Stimulated activated naive CD4-positive, alpha-beta T cell (primary cell): ENCODE measurements at places on chromosomes 2 and 18.
A peak's percentile ranks its signal among the peaks of the same experiment; 100 is the strongest.

DNA sequence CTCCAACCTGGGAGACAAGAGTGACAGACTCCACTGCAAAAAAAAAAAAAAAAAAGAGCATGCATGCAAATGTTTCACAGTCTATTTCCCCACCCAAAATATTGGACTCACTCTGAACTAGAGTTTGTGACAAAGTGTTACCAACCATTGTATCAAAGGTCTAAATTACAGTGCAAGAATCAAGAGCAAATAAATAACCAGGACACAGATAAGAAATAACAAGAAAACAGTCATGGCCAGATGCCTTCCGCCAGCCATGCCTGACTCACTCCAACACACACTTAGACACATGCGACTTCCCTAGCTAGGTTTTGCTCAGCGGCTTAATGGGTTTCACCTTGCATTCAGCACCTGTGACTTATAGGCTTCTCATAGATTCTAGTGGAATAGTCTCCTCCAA, 62.8 kb downstream of the CYB5A start:
- no peak for DNase-seq

- no peak for DNase-seq
Measured at GRCh38 chr2:142585785-142586184, 291.7 kb upstream of the KYNU start.

DNA sequence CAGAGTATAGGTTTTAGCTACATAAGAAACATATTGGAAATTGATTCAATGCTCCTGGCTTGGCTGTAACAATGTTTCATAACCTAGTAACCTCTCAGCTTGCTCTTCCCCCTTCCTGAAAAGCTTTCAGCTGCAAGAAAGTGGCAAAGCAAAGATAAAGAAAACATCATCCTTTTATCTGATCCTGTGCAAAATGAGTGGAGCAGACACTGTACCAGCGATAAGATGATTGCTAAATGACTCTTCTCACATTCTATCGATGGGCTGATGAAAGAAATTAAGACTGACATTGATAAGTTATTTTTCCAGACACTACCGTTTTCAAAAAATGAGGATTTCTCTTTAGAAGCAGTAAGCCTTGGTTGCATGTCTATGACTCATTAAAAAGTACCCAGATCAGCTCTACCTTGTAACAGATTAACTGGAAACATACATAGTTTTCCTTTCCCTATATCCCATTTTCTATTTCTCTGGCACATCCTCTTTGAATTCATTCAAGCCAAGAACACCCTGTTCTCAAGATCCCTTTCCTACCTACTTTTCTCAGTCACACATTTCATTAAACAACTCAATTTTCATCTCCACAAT, 87.1 kb upstream of the LYPD1 start:
- DNase-seq: no peak

DNA sequence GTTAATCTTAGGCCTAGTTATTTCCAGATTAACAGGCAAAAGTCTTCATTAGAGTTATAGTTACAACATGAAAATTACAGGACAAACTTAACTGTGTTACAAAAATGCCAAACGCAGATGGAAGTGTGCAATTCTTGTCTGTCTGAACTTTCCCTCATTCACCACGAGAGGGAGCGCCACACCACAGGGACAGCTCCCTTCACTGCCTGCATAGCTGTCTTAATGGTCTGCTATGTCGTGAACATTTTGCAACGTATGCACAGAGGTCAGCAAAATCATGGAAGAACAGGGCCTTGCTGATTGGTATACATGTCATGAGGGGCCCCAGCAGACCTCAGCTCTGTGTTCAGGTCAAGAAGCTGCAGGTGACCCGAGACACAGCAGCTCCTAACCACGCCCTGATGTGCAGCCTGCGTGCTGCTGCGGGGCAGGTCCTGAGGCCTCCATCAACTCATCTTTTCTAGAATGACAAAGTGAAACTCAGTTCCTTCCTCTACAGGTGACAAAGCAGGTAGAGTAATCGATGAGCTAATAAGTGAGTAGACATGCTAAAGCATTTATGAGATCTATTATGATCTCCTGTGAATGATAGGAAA, 78.8 kb upstream of the ATP8B1 start:
- DNase-seq: peak; percentile 3

DNA sequence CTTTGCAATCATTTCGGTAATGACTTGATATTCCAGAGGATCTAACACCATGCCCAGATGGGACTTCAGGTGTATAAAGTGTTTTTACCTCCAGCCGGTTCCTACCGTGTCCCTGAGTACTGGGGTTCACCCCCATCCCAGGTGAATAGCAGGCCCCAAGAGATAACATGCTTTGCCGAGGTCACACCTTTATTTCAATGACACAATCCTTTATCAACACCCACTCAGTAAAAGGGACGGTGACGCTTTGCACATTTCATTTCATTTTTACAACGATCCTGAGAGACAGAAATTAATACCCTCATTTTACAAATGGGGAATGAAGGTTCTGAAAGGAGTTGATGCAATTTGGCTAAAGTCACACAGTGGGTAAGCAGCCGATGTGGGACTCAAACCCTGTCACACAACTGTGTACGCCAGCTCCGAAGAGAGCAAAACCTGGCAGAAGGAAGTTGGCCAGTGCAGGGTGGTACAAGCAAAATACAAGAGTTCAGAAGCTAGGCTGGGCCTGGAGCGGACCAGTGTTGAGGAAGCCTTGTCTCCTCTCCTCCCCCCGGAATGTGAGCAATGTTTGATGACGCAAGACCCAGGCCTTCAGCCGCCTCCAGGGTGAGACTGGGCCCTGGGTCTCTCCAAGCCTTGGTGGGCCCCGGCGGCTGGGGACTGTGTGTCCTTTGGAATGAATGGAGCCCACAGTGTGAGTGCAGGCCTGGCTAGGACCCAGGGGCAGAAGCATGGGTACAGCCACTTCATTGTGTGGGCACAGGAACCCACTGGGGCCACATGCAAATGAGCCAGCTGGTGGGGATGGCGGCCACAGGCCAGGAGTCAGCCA, 139.6 kb upstream of the MYCN start:
- no peak for DNase-seq

DNA sequence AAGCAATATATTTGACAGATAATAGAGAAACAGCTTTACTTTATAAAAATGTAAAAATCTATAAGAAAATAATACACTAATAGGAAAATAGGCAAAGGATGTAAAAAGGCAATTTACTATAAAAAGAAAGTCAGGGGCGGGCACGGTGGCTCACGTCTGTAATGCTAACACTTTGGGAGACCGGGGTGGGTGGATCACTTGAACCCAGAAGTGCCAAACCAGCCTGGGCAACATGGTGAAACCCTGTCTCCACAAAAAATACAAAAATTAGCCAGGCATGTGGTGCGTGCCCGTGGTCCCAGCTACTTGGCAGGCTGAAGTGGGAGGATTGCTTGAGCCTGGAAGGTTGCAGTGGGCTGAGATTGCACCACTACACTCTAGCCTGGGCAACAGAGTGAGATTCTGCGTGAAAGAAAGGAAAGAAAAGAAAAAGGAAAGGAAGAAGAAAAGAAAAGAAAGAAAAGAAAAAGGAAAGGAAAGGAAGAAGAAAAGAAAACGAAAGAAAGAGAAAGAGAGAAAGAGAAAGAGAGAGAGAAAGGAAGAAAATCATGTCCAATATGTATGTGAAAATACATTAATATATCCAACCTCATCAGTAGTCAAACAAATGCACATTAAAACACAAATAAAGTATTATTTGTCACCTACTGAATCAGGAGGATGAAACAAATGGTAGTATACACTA, 65.1 kb downstream of the ADD2 start:
- no peak for DNase-seq

DNA sequence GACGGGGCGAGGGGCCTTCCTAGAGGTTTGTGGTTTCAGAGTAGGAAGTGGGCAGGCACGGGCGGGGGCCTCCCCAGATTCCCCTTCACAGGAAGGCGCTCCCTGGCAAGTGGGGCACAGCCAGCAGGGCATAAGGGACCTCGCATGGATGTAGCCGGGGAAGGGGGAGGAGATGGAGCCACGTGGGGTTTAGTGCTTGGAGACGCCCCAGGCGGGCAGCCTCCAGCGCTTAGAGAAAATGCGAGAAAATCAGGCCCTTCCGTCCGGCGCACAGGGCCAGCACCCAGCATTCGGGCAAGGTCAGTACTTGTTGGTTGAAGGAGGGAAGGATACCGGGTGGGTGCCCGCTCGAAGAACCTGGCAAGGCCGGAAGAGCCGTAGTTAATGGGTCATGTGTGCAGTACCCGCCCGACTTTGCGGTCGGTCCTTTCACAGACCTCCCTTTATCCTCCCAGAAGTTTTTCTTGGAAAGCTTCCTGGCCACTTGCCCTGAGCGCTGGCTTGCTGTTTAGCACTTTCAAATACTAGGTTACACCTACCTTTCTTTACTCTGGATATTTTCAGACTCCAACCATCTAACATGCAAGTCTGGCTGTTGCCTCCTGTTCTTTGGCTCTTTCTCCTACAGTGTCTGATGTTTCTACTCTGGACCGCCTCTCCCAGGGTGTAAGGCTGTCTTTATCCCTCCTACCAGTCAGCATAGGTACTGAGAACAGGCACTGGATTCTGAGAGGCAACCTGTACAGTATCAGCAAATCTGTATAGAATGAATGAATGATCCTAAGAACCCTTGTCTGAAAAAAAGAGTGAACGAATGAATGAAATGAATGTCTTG, 78.1 kb downstream of the CIB4 start:
- DNase-seq: no peak

DNA sequence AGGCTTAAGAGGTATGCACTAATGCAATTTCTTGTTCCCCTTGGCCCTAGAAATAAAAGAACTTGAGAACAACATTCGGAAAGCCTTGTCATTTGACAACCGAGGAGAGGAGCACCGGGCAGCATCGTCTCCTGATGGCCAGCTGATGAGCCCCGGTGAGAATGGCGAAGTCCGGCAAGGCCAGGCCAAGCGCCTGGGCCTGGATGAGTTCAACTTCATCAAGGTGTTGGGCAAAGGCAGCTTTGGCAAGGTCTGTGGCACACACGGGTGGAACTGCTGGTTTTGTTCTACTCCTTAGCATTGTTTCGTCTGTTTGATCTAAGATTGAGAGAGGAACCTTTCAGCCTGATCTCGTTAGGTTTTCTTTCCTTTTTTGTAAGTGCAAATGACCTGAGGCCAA, 289.8 kb upstream of the EPAS1 start:
- DNase-seq: no peak

- DNase-seq: peak; percentile 16
Measured at GRCh38 chr2:144320491-144320890, 199.4 kb downstream of the ZEB2 start.

- no peak for DNase-seq
Measured at GRCh38 chr2:236472720-236473495, 96.7 kb upstream of the ACKR3 start.

GRCh38 chr2:148948868-148949267, 73.8 kb downstream of the KIF5C start:
- no peak for DNase-seq

DNA sequence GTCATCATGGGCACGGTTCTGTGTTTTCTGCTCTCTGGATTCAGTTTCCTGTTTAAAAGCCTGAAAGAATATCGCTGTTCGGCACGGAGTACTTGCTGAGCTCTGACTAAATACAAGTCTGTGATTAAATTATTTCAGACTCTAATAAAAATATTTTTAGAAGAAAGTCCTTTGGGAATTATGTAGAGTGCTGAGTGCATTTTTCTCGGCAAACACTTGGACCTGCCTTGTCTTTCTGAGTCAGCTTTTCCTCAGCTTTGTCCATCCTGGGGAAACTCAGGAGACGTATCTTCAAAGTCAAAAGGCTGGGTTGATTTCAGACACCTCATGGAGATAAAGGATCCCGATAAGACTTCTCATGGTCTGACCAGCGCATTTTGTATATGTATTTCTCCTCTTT, 45.9 kb downstream of the IL1R2 start:
- DNase-seq: no peak

GRCh38 chr2:152453129-152453911, 118.3 kb downstream of the FMNL2 start:
- no peak for DNase-seq

- no peak for DNase-seq
Measured at GRCh38 chr2:164538240-164538866, 82.9 kb downstream of the GRB14 start.

DNA sequence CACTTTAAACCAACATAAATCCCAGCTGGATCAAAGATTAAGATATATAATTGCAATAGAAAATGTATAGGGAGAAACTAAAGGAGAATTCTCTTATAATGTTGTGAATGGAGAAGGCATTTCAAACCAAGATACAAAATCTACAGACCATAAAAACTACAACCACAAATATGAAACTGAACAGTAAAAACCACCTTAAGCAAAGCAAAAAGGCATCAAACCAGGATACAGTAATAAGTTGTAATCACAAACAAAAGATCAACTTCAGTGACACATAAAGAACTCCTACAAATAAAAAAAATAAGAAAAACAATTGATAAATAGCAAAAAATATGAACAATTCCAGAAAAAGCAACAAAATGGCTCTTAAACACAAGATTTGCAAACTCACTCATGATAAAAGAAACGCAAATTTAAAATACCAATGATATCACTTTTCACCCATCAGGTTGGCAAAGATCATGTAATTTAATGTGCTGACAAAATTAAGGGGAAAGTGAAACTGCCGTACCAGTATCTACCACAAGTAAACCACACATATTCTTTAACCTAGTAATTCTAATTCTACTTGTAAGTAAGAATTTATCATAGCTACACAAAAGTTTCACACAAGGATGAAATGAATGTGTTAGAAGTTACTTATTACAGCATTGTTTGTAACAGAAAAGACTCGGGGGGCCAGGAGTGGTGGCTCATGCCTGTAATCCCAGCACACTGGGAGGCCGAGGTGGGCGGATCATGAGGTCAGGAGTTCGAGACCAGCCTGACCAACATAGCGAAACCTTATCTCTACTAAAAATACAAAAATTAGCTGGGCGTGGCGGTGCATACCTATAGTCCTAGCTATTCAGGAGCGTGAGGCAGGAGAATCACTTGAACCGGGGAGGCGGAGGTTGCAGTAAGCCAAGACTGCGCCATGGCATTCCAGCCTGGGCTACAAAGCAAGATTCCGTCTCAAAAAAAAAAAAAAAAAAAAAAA, 101.9 kb downstream of the USP34 start:
- no peak for DNase-seq

DNA sequence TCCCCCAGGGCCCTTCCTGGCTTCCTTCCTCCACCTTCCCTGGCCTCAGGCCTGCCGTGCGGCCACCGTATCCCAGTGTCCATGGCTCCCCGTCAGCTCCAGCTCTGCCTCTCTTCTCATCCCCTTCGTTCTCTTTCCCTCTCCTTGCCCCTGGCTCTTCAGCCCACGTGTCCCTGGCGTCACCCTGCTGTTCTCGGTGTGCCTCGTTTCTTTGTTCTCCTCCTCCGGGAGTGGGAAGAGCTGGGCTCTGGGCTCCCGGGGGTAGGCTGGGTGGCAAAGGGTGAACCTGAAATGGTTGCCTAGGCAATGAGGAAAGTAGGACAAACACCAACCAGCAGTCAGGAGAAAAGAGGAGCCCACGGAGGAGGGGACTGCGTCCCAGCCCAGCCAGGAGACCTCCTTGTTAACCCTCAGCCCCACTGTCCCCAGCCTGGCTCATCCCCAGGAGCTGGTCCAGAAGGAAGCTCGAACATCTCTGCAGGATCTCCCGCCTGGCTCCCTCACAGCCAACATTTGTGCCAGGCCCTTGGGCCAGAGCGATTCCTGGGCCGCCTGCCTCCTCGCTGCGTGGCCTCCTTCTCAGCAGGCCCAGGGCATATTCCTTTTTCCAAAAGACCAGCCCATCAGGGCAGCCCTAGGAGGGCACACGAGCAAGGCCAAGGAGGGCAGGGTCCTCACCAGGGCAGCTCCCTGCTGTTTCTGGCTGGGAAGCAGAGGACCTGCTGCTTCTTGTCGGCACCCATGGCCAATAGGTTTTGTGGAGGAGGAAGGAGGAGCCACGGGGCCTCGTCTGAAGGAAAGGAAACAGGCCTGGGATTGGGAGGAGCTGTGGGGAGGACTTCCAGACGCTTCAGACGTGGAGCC, 30.9 kb upstream of the DNMT3A start:
- DNase-seq: no peak

- DNase-seq: no peak
Measured at GRCh38 chr18:46642561-46642960, 14.5 kb downstream of the LOXHD1 start.
